ENCODE measurements at places on chromosomes 12 and 14. TPM values are rescaled to one million over a fixed set of nuclear protein-coding genes. Genes with fewer than 3 reads are reported as not detected.

CLEC1A gene
- 4.6 TPM for total RNA-seq

IAPP gene
- not detected for total RNA-seq

ZNF605 gene
- total RNA-seq: 12.4 TPM

RIPK3 gene
- 6.5 TPM for total RNA-seq

CHPT1 gene
- total RNA-seq: 132 TPM

SLC15A5 gene
- not detected for total RNA-seq

DNA sequence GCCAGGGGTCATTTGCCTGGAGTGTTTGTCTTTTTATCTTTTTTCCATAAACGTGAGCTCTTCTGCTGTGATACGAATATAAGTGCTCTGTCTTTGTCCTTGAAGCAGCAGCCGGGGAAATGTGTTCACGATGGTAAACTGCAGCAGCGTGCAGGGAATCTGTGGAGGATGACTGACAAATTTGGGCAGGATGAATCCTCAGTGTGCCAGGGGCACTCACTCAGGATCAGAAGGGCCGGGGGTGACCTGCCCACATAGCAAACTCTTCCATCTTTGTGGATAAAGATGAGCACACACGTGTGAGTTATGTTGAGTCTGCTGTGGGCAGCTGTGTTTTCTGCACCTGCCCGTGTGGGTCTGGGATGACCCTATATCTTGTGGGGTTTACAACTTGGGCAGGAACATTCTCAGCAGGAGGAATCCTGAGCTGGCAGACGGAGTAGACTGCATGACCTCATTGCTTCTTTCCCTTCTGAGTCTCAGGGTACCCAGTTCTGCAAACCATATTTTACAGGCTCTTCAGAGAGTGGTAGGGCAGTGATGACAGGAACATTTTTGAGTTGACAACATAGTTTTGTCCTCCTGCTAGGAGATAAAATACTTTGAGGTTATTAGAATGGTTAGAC is 711 bp downstream of the ANO4 start:
- no peak for DNase-seq

- peak; percentile 55 for DNase-seq
These were observed 76.4 kb upstream of the DICER1 start for GRCh38 chr14:95233702-95234241.

DNA sequence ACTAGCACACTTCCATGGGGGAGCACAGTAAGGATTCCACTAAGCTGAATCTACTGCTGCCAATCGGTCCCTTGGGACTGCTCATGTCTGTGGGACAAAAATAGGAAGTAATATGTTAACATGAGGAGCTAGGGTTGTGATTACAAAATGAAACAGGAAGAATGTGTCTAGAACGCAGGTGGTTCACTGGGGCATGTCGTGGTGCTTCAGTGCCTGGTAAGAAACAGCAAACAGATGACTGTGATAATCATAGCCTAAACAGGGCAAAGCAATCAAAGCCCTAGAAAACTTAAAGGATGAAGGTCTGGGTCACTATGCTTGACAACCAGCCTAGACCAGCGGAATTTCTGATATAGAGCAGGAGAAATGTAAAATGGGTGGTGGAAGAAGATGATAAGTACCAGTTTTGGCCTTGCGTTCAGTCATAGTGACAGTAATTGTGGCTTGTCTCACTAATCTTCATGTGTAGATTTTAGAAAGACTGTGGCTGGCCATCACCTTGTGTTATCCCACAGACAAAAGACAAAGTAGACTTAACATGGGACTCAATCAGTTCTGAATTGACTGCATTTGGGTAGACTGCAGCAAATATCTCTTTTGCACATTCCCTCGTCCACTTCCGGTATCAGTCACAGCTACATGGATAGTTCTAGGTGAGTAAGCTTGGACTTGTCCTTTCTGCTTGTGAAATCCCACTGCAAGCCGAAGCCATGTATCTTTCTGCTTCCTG is 51.4 kb downstream of the WASHC3 start:
- DNase-seq: no peak

GRCh38 chr14:24250354-24250753 is 7.9 kb upstream of the TINF2 start:
- DNase-seq: no peak

GRCh38 chr14:76926521-76927251 is 100.5 kb downstream of the LRRC74A start:
- peak; percentile 73 for DNase-seq

DNA sequence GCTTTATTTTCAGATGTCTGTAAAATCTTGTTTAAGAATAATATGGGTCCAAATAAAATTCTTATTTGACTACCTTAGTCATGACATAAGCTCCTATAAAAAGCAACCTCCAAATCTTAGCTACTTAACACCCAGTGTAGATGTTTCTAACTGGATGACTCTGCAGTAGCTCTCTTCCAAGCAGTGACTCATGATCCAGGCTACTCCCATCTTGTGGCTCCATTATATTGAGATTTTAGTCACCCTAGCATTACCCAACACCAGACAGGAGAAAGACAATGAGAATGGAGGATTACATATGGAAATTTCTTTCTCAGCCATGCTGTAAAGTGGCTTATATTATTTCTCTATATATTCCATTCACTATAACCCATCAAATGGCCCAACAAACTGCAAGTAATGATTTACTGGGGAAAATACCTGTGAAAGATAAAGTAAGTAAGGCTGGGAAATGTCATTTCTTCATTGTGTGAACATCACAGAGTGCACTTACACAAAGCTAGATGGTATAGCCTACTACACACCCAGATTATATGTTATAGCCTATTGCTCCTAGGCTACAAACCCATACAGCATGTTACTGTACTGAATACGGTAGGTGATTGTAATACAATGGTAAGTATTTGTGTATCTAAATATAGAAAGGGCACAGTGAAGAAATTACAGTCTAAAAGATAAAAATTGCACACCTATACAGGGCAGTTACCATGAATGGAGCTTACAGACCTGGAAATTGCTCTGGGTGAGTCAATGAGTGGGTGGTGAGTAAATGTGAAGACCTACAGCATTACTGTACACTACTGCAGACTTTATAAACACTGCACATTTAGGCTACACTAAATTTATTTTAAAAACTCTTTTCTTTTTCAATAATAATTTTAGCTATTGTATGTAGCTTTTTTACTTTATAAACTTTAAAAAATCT is 163.2 kb downstream of the DYRK2 start:
- no peak for DNase-seq

DNA sequence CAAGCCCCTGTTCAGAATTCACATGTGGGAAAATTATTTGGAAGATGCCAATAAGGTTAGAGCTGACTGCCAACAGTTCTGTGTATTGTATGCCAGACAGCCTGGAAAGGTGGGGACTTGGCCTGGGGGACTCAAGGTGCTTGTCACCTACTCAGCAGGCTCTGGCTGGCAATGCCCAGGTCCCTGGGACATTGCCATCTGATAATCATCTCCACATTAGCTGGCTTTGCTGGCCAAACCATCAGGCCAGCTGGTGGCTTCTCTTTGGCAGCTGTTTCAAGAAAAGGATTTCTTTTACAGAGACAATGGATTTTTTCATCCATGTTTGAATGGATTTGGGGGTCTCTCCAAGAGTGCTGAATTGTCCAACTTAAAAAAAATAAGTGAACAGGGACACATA is 165.2 kb downstream of the BRMS1L start:
- no peak for DNase-seq

Data from left cardiac atrium (tissue), 4 donors.